ENCODE measurements at places on chromosomes 2 and 18.

DNA sequence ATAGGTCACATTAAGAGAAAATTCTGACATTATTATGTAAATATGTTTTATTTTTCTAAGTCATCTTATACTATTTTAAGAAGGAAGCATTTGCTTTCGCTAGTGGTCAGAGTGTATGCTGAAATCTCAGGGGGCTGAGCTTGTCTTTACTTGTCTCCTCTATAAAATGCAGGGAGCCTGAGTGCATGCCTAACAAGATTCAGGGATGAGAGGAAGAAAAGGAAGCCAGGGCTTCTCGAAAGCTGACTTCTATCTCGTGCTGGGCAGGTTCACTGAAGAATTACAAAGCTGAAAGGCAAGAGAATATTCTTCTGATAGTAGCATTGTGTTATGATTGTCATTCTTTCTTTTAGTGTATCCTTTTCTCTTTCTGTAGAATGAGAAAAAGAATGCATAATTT, 467.4 kb downstream of the SOX11 start:
- no peak for DNase-seq

GRCh38 chr2:108949316-108950239, 39.4 kb downstream of the EDAR start:
- no peak for DNase-seq

DNA sequence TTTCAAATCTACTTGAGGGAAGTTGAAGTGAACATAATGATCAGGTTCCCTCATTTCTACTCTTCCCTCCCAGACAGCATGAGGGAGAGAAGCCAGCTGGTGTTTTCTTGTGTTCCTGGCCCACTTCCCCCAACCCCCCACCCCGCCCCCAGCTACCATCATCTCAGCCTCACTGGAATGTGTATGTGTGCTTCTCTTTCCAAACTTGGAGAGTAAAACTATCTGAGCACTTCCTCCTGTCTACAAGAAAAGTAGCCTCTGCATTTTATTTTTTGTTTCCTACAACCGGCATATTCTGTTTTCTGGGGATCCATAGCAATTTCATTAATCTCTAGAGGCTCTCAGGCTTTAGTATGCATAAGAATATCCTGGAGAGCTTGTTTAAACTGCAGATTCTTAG, 53.6 kb upstream of the GRHL1 start:
- no peak for DNase-seq

- DNase-seq, result no peak
Measured at GRCh38 chr18:23173912-23174311, 38.6 kb downstream of the CABLES1 start.

DNA sequence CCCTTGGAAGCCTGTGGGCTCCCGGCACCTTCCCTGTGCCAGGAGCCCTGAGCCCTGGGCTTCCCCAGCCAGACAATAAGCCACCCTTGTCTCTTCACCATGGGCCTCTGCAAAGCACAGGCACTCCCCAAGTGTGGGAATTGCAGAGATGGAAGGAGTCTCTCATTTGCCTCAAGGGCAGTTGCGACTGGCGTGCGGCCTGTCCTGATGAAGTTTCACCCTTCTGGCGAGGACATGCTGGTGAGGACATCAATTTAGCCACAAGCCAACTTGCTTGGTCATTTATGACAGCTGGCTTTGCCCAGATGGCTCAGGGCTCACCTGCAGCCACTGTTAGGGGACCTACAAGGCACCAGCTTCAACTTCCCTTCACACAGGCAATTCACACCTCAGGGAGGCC, 180.2 kb downstream of the ANAPC1 start:
- no peak for DNase-seq

- DNase-seq, result no peak
Measured at GRCh38 chr18:39862341-39862740, 2092.7 kb upstream of the PIK3C3 start.

DNA sequence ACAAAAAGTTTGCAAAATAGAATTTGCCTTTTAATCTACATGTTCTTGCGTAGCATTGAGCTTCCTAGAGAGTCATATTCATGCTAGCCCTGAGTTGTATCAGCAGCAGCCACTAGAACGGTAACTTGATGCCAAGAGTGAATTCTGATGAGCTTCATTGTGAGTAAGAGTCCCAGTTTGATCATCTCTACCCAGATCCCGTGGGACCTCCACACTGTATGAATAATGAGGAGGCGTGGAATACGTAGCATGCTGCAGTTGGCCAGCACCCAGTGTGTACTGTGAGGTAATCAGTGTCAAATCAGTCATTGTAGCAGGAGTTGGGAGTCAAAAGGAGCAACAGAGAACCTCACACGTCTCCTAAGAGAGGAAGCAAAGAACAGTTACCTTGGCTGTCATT, 197.9 kb downstream of the NEDD4L start:
- no peak for DNase-seq

GRCh38 chr2:84906108-84906899, 848 bp downstream of the TMSB10 start:
- no peak for DNase-seq

DNA sequence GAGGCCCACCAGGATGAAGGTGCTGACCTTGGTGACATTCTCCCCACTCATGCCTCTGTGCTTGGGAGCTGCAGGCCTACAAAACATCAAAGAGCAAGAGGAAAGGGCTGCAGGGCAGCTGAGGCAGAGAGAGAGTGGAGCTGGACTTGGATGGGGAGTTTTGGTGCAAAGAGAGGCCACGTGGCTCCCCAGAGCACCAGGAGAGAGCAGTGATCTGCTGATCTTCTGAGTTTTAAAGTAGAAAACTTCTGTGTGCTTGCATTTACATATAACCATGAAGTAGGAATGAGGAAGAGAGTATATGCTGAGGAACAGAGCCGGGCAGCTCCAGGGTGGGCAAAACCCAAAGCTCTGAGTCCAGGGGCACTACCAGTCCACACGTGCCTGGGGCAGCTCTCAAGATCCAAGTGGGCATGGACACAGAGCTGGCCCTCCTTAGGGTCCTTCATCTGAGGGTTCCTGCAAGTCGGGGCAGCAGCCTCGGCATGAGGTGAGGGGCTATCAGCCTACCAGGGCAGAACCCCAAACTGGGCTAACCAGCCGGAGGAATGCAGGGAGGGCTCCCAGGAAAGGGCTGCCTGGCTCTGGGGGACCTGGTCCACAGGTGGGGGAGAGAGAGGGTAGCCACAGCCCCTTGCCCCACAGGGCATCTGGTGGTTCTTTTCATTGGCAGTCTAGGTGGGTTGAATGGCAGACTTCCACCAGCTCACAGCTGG, at the start of gene OR6B2:
Gene OR6B2, minus strand, starts transcription at position 51 of the 716 bp plus-strand sequence. Its CDS starts 0 bp downstream, at position 51.
- DNase-seq, result no peak

DNA sequence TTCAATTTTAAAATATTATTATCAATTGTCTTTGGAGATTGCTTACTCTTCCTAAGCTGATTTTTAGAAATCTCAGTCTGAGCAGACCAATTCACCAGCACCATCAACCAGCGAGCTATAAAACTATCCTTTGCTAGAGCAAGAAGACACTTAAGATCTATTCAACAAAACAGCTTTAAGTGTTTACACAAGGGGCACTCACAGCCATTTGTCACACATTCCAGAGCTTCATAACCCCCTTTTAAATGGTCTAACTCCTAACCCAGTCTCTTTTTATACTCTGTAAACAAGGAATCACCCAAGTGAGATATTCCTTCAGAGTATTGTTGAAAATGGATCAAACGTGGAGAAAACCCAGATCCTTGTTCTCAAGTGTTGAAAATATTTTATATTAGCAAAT, 1294.1 kb upstream of the CHAC2 start:
- DNase-seq, result no peak

DNA sequence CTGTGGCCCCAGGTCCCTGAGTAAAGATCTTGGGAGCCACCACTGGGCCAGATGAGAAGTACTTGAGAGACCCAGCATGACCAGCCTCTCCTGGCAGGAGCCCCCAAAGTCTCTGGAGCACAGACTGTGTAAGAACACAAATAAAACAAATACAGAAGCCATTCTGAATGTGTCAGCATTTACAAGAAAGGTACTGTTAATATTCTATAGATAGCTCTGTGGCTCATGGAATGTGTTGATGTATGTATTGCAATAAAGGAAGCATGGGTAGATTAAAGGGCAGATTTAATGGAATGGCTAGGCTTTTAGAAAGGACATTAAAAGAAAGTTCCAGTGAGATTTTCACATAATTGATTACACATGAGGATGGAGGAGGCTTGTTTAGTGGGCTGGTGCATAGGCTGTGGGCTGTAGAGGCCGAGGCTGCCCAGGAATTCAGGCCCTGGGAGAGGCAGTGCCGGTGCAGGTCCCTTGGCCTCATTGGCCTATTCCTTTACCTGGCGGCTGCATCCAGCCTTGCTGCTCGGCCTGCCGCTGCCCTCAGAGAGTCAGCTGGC, 127.7 kb upstream of the DLX2 start:
- DNase-seq, result no peak

- no peak for DNase-seq
Measured at GRCh38 chr2:190693533-190694232, 44.8 kb downstream of the NAB1 start.

DNA sequence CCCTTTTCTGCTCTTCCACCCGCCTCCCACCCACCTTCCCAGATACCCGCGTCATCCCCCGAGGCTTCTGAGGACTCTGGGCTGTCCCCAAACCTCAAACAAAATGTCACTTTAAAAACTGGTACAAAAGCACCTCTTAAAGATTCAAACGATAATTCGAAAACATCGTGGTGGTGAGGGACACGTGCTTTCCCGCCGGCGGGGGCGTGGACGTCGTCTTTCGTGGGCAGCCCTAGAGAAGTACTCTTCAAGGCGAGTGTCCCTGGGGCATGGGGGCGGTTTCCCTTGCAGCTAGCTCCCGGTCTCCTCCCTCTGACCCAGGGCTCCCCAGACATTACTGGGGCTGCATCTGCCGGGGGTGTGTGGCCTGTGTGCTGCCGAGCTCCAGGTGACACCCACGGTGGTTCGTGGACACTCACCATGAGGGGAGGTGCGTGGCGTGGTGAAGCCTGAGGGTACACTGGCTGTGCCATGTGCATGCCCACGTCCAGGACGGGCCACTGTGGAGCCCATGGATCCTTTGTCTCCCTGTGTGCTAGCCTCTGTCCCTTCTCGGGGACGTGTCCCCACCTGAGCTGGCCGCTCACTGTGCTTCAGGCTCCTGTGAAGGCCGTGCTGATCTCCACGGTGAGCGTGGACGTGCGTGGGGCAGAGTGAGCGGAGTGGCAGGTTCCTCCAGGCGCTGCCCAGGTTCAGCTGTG, 117.8 kb downstream of the NFATC1 start:
- peak; percentile 38 for DNase-seq

DNA sequence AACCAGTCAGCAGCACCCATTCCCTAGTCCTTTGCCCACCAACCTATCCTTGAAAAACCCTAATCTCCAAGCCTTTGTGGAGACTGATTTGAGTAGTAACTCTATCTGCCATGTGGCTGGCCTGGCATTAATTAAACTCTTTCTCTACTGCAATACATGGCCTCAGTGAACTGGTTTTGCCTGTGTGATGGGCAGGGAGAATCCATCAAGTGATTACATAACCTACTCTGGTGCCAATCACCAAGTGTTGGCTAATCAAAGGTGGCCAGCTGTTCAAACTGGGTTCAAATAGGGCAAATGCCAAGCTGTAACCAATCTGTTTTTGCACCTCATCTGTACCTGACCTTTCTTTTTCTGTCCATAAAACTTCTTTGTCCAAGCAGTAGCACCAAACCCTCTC, 139.8 kb upstream of the XPO1 start:
- DNase-seq, result no peak

- DNase-seq, result no peak
Measured at GRCh38 chr2:16031848-16032159, 91.5 kb downstream of the MYCN start.

GRCh38 chr18:66599190-66599589, 4.7 kb downstream of the CDH19 start:
- no peak for DNase-seq

DNA sequence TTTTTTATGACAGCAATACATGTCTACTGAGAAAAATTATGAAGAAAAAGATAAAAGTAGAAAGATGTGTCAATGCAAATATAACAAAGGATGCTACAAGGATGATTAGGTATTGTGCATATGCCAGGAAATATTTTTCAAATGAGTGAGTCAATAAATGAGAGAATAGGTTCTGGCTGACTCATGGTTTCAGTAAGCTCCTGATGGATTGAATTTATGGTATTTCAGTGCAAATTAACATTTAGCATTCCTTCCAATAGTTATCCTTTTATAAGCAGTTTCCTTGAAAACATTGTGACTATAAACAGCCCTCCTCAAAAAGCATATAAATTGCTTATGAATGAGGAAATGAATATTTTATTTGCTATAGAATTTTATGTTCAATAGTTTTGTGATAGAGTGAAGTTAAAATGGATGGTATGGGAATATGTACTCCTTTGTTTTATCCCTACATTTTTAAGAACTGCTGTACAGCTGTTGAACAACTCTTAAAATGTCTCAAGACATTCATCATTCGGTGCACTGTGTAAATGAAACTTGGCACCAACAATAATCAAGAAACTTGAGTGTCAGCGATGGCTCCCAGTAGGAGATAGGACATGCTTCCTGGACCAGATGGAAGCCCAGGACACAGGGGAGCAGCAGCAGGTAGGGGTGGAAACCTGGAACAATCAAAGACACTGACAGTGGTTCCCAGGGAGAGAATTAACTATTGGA, 144.7 kb downstream of the PMAIP1 start:
- no peak for DNase-seq

DNA sequence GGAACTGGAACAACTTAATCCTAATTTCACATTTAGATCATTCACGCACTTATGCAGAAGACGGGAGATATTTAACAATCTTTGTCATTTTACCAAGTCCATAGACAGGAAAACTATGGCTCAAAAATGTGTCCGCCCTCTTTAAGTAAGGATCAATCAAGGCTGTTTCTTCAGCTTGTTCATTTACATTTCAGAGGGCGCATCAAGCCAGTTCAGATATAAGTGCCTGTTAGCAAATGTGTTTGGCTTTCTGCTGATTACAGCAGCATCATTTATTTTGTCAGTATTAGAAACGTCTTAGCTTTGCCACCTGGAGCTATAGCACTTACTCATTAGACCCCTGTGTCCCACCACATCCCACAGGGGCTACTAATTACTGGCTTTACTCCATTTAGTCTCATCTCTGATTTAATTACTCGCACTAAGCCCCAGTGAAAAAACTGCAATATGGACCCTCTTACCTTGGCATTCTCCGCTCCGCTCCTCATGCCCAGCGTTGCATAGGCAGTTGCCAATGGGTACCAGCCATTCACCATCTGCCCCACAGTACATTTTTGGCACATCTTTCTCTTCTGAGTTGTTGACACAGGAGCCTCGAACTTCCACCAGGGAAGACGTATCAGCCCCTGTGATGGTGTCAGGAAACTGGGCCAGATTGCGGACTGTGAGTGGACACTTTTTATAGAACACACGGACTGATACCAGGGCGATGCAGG, 8.7 kb downstream of the EPHA4 start:
- no peak for DNase-seq

Measured in ecto neural progenitor cell (in vitro differentiated cells).